NK-92 treated with Interleukin-12 subunit alpha and Interleukin-12 subunit beta, amount 100 ng/mL, for 24 hours (cell line): ENCODE measurements at places on chromosomes 11 and 22.

DNA sequence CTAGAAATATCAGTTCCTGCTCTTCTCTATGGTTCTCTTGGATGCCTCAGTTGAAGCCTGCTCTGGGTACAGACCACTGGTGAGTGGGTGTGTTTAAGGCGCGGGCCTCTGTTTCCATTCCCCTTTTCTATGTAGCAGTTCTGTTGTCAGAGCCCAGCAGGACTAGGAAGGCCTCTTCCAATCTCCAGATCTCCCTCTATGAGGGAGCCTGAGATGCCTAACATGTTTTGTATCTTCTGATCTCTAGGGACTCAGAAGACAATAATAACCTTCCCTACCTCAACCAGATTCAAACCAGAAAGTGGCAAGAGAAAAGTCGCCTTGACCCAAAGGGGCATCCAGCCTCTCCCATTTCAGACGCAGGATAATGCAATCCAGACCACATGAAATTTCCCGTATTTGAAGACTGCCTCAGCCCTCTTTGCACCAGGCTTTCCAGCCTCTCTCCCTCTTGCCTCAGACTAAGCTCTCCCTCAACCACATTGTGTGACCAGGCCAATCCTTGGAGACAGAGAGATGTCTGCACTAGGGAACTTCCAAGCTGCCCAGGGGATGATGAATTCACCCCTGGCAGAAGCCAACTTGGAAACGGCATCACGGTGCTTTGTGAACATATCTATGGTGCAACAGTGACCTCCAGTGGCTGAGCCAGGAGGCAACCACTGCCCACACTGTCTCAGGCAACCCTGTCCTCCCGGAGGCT is 150.1 kb upstream of the UBASH3B start:
- peak; percentile 9 for DNase-seq

DNA sequence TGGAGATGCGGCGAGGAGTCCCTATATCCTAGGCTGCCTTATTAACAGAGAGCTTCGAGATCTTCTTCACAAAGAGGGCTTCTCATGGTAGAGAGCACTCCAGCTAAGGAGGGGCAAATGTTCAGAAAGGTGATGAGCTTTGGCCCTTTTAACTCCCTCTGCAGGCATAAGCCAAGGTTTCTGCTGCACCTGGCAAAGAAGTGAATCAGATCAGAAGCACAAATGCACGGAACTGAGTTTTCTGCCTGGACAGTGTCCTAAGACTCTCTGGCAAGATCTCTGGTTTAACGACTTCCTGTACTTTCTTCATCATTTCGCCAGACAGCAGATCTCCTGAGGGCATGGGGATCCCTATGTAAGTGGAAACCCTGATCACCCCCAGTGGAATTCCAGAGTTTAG is 37.2 kb downstream of the POU2AF3 start:
- DNase-seq, result no peak

DNA sequence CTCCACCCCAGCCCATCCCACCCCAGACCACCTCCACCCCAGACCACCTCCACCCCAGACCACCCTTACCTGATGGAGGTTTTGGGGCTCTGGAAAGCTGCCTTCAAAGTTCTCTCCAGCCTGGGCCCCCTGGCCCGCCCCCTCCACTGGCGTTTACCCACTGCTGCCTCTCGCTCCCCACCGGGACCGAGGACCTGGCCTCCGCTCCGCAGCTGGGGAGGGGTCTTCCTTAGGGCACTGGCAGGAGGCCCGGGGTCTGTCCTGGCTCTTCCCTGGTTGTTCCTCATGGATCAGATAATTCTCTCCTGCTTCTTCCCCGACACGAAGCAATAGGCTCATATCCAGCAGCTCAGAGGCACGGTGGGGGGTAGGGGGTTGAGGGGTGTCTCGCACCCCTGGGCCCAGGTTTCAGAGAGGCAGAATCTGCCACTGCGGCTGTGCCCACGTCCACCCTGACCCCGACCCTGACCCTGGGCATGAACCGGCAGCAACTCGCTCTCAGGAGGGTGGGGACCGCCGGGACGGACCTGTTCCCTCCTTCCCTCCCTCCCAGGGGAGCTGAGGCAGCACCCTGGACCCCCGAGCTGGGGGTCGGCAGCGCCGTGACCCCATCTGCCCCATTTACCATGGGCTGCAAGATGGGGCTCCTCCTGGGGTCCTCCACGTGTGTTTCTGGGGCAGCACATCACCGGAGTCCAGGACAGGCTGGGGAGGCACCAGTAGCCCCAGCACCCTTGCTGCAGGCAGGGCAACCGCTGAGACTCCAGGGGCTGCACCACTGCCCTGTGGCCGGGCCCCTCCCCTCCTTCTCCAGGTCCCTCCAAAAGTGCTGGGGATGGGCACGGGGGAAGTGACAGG is 12.9 kb downstream of the KRTAP5-5 start:
- DNase-seq, result no peak

GRCh38 chr11:125550780-125551179 is 18.5 kb upstream of the EI24 start:
- DNase-seq, result no peak

DNA sequence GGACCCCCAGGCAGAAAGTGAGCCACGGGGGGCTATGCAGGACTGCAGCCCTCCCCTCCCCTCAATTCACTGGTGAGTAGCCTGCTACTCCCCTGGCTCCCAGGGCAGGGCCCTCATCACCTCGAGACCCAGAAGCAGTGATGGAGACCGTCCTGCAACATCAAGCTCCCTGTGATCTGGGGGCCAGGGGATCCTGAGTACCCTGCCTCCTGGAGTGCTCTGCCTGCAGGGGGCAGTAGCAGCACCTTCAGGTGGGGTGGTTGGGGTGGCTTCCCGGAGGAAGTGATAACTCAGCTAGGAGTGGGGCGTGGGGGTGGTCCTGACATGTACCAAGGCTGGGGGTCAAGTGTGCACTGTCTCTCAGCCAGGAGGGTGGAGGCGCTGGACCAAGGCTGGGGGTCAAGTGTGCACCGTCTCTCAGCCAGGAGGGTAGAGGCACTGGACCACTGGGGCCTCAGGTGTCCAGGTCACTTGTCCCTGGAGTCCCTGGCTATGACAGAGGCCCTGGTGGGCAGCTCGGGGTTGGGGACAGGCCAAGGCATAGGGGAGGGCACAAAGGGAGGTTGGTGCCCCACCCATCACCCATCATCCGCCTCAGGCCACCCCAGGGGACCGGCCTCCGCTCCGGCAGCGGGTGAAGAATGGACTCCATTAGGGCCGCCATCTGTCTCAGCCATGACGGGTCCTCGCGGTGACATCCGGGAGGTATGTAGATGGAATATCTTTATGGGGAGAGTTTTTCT is 9.4 kb downstream of the RTN4R start:
- DNase-seq, result no peak

- no peak for DNase-seq
These were observed 155.8 kb downstream of the CADM1 start for GRCh38 chr11:115348416-115348815.

DNA sequence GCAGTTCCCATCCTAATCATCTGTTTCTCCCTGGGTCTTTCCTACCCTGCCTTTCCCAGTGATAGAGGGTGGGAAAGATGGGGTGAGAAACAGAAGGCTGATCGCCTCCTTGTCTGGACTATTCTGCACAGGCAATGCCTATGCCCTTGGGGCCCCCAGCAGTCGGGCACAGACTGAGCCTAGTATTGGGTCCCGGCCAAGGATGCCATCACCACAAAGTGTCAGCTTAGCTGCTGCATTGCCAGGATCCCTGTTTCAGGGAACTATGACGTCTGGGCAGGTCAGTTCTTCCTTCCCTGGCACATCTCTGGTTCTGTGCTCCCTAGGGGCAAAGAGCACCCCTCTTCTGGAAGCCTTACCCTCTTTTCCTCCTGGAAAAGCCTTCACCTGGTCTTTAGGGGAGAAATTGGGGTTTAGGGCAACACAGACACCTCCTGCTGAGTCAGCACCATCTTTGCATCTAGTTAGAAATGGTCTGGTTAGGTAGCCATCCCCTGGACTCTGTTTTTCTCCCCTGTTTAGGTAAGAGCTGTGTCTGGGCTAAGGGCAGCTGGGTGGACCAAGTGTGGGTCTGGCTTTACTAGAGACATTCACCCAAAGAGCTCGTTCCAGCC is 2.1 kb downstream of the ADAMTS8 start:
- no peak for DNase-seq

- no peak for DNase-seq
These were observed 56.7 kb downstream of the CABIN1 start for GRCh38 chr22:24067587-24068376.

DNA sequence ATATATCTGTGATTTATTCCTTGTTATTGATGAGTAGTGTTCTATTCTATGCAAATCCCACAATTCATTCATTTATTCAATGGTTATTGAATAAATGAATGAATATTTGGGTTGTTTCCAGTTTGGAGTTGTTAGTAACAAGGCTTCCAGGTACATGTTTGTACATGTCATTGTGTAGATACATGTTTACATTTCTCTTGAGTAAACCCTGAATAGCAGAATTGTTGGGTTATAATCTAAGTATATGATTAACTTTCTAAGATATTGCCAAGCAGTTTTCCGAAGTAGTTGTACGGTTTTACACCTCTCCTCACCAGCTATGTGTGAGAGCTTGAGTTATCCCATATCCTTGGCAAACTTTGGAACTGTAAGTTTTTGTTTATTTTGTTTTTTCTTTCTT is 18.5 kb upstream of the OR8G1 start:
- DNase-seq, result no peak

GRCh38 chr11:65496304-65497140 is 2.3 kb upstream of the MALAT1 start:
- DNase-seq, result no peak

- DNase-seq, result no peak
These were observed 188.1 kb upstream of the PDGFD start for GRCh38 chr11:104352036-104352435.

- DNase-seq, result no peak
These were observed 7.0 kb downstream of the RIBC2 start for GRCh38 chr22:45420539-45420938.

GRCh38 chr11:120651396-120651795 is 139.8 kb downstream of the GRIK4 start:
- no peak for DNase-seq

- DNase-seq, result no peak
These were observed 61.6 kb upstream of the PTPN5 start for GRCh38 chr11:18853086-18853720.

GRCh38 chr11:116731097-116731761 is 41.6 kb downstream of the BUD13 start:
- DNase-seq, result no peak

DNA sequence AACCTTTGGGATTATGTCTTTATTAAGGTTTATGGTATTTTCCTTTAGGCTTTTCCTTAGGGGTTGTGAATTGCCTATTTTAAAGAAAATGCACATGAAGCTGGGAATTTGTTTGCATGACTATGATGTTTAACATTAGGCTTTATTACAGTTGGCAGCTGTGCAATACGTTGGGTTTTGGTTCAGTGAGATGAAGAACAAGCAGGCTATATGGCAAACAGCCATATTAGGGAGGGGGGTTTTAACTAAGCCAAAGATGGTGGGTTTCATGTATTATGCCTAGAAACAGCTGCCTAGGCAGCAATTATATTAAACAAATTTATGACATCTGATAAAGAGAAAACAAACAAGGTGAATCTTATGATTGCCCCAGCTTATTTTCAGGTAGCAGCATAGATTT is 880.8 kb downstream of the FAM181B start:
- no peak for DNase-seq

GRCh38 chr11:123227763-123228495 is 32.9 kb upstream of the CLMP start:
- DNase-seq, result no peak

DNA sequence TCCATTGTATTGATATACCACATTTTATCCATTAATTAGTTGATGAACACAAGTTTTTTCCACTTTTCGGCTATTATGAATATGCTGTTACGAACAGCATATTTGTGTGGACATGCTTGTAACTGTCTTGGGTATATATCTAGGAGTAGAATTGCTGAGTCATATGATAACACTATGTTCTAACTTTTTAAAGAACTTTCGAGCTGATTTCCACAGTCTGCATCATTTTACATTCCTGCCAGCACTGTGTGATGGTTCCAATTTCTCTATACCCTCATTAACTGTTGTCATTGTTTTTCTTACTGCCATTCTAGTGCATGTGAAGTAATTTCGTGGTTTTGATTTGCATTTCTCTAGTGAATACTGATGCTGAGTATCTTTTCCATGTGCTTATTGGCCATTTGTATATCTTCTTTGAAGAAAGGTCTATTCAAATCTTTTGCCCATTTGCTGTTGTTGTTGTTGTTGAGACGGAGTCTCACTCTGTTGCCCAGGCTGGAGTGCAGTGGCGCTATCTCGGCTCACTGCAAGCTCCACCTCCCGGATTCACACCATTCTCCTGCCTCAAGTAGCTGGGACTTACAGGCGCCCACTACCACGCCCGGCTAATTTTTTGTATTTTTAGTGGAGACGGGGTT is 7.4 kb upstream of the RCE1 start:
- no peak for DNase-seq

DNA sequence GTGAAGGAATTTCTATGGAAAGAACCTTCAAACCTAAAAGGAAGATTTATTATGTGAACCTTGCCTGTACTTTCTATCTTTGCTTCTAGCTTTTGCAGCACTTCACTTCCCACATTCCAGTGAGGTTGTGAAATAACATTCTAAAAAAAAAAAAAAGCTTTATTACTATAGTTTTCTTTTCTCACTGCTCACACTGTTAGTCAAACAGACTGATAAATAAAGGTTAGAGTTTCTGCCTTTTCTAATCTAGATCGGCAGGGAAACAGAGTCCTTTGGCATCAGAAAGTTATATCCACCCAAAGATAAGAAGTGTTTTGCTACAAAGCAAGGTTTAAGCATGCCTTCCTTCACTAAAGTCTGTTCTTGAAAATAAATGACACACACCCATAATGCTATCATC is 2.8 kb downstream of the AAMDC start:
- DNase-seq, result no peak

DNA sequence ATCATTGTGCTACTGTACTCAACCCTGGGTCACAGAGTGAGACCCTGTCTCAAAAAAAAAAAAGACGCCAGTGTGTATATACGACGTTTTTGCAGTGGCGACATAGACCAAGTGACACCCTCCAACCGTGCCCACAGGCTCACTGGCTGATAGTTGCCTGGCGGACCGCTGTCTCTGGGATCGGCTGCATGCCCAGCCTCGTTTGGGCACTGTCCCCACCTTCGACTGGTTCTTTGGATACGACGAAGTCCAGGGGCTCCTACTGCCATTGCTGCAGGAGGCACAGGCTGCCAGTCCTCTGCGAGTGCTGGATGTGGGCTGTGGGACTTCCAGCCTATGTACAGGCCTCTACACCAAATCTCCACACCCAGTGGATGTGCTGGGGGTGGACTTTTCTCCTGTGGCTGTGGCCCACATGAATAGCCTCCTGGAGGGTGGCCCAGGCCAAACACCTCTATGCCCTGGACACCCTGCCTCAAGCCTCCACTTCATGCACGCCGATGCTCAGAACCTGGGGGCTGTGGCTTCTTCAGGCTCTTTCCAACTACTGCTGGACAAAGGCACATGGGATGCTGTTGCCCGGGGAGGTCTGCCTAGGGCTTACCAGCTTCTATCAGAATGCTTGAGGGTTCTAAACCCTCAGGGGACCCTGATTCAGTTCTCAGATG is 1.3 kb downstream of the CSKMT start:
- no peak for DNase-seq

- no peak for DNase-seq
These were observed 56.9 kb downstream of the SLC35F2 start for GRCh38 chr11:107801641-107802040.
